Stimulated activated CD4-positive, alpha-beta T cell treated with anti-CD3 and anti-CD28 coated beads, Interleukin-1b, Interleukin-23, amount 100 ng/mL, for 4 hours (primary cell): ENCODE measurements at places on chromosomes 2 and 18.
A peak's percentile ranks its signal among the peaks of the same experiment; 100 is the strongest.

GRCh38 chr2:11371092-11371937 lies 26.9 kb upstream of the ROCK2 start:
- DNase-seq: no peak

- peak; percentile 4 for DNase-seq
Measured at GRCh38 chr2:94986392-94986963, 39.0 kb upstream of the MAL start.

DNA sequence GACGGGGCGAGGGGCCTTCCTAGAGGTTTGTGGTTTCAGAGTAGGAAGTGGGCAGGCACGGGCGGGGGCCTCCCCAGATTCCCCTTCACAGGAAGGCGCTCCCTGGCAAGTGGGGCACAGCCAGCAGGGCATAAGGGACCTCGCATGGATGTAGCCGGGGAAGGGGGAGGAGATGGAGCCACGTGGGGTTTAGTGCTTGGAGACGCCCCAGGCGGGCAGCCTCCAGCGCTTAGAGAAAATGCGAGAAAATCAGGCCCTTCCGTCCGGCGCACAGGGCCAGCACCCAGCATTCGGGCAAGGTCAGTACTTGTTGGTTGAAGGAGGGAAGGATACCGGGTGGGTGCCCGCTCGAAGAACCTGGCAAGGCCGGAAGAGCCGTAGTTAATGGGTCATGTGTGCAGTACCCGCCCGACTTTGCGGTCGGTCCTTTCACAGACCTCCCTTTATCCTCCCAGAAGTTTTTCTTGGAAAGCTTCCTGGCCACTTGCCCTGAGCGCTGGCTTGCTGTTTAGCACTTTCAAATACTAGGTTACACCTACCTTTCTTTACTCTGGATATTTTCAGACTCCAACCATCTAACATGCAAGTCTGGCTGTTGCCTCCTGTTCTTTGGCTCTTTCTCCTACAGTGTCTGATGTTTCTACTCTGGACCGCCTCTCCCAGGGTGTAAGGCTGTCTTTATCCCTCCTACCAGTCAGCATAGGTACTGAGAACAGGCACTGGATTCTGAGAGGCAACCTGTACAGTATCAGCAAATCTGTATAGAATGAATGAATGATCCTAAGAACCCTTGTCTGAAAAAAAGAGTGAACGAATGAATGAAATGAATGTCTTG lies 78.1 kb downstream of the CIB4 start:
- DNase-seq: no peak

DNA sequence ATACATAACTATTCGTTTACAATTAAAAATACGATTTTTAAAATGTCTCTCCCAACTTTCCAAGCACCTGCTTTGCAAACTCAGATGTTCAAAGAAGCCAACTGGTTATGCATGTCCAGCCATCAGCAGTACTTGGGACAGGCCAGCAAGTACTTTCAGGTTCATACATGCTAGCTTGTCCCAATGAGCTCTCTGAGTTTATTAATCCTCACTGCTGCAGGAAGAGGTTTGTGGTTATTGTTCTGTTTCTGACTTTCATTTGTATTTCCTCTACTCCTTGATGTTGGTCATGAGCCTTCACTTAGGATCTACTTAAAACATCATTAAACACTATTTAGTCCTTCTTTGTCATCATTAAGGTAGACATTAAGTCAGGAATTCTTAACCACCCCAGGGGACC lies 374.1 kb downstream of the LRATD1 start:
- no peak for DNase-seq

DNA sequence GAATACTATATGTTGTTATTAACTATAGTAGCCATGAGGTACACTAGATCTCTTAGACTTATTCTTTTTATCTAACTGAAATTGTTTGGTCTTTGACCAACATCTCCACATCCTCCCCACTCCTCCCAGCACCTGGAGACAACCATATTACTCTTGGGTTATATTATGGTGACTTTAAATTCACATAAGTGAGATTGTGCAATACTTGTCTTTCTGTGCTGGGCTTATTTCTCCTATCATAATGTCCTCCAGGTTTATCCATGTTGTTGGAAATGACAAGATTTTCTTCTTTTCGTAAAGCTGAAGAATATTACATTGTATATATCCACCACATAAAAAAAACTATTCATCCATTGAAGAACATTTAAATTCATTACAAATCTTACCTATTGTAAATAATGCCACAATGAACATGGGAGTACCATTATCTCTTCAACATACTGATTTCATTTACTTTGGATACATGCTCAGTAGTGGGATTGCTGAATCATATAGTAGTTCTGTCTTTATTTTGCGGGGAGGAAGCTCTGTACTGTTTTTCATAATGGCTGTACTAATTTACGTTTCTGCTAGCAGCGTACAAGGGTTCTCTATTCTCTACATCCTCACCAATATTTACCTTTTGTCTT lies 159.2 kb upstream of the SCN7A start:
- DNase-seq: no peak
